ENCODE measurements at places on chromosomes 5 and 9. TPM values are rescaled to one million over a fixed set of nuclear protein-coding genes. Genes with fewer than 3 reads are reported as not detected.

- no peaks in the 10 kb centered on the region for H3K36me3 ChIP-seq
- H3K27me3 ChIP-seq = peaks cover 17% of the 10 kb centered on the region
- H3K27ac ChIP-seq = peak overlapping the region; percentile 88
- DNase-seq = no peak
Measured at GRCh38 chr9:125409637-125410521, 148.3 kb downstream of the GAPVD1 start.

DNA sequence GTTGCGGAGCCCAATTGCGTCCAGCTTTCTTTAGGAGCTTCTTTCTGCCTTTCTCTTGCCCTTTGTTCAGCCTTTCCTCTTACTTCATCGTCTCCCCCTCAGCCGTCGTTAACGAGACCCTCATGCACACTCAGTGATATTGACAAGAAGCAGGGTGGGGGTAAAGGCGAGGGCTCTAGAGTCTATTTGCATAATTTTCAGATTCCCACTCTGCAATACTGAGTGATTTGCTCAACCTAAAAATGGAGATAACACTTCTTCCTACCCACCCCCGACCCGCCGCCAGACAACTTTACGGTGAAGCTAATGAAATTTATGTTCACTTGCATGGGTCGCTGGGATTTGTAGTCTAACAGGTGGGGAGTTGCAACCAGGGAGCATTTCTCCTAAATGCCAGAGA, 1.3 kb upstream of the TBC1D2 start:
- H3K27ac ChIP-seq = peak overlapping the region; percentile 97
- no peak for DNase-seq
- H3K27me3 ChIP-seq = peaks cover 6% of the 10 kb centered on the region
- H3K4me3 ChIP-seq = peak overlapping the region; percentile 98

- DNase-seq = no peak
- no peaks in the 10 kb centered on the region for H3K36me3 ChIP-seq
- no peak overlapping the region for H3K27ac ChIP-seq
Measured at GRCh38 chr9:17470036-17470813, 108.6 kb upstream of the SH3GL2 start.

GRCh38 chr9:88221105-88221504, 82.8 kb upstream of the SPATA31C2 start:
- H3K36me3 ChIP-seq = no peaks in the 10 kb centered on the region
- H3K4me1 ChIP-seq = no peaks in the 10 kb centered on the region
- no peak overlapping the region for H3K4me3 ChIP-seq
- peaks cover 9% of the 10 kb centered on the region for H3K27me3 ChIP-seq
- H3K27ac ChIP-seq = no peak overlapping the region

GRCh38 chr5:180334751-180335613, 18.2 kb downstream of the GFPT2 start:
- peaks cover 2% of the 10 kb centered on the region for H3K4me1 ChIP-seq
- H3K27me3 ChIP-seq = peaks cover 17% of the 10 kb centered on the region
- H3K27ac ChIP-seq = no peak overlapping the region
- DNase-seq = no peak
- H3K36me3 ChIP-seq = no peaks in the 10 kb centered on the region
- H3K4me3 ChIP-seq = no peak overlapping the region

The STPG3 gene
- not detected for total RNA-seq

DNA sequence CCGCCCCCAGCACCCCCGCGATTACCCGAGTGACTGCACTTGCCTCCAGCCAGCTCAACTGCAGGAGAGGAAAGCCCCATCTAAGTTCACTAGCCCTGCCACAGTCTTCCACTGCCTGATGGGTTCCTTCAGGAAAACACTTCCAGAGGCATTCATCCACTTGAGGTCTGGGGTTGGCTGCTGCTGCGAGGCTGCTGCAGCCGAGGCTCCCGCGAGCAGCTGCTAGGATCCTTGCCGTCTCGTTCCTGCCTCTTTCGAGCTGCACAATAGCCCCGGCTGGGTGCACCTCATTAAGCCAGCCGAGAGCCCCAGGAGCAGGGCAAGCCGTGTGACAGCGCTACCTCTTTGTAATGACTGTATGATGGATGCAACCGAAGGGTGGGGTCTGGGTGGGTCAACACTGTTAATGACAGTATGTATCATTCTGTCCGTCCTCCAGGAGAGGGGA, 24.2 kb upstream of the ELAVL2 start:
- no peaks in the 10 kb centered on the region for H3K36me3 ChIP-seq
- H3K27me3 ChIP-seq = peaks cover 17% of the 10 kb centered on the region
- H3K4me3 ChIP-seq = no peak overlapping the region
- H3K4me1 ChIP-seq = no peaks in the 10 kb centered on the region
- DNase-seq = no peak

Data from activated naive CD8-positive, alpha-beta T cell treated with anti-CD3 and anti-CD28 coated beads, Interleukin-2, amount 10 ng/mL, durations not matched to agents 7 days and 5 days (primary cell).